ENCODE measurements at places on chromosomes 4 and X. TPM values are rescaled to one million over a fixed set of nuclear protein-coding genes. Genes with fewer than 3 reads are reported as not detected.

The MPC1L gene
- not detected for polyA plus RNA-seq

The CSAG3 gene
- not detected for polyA plus RNA-seq

The GATA1 gene
- polyA plus RNA-seq: not detected

The PPBP gene
- polyA plus RNA-seq: 0.54 TPM

The SH3D19 gene
- polyA plus RNA-seq: 2.6 TPM

DNA sequence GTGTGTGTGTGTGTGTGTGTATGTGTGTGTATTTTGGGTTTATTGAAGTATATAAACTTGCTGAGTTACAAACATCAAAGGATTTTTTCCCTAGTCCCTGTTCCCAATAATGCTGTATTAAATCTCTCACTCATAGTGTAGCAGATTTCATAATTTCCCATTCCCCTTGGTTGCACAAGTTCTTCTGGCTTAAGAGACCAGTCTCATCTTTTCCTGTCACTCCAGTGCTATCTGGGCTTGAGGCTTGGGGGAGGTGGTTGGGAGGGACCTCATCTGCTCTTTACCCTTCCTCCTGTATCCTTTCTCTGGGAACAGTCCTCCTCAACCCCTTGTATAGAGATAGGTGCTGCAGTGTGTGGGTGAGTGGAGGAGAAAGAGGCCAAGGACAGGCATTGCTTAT lies 285.4 kb upstream of the BOD1L1 start:
- DNase-seq: no peak

GRCh38 chrX:108090491-108091263 lies 665 bp downstream of the PSMD10 start:
- DNase-seq: no peak

DNA sequence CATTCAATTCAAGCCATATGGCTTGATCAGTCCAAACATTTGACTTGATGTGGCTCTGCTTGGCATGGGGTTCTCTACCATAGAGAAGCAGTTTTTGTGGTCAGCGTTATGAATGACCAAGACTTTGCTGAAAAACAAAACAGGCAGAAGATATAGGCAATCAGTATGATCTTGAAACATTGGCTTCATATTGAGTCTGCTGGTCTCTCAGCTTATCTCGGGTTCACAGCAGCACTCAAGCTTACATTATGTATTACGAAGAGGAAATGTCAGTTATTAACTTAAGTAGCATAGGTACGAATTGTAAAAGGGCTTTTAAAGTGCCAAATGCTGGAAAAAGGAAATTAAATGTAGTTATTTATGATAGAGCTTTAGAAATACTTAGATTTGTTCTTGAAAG lies 99.0 kb downstream of the AFF2 start:
- no peak for DNase-seq

DNA sequence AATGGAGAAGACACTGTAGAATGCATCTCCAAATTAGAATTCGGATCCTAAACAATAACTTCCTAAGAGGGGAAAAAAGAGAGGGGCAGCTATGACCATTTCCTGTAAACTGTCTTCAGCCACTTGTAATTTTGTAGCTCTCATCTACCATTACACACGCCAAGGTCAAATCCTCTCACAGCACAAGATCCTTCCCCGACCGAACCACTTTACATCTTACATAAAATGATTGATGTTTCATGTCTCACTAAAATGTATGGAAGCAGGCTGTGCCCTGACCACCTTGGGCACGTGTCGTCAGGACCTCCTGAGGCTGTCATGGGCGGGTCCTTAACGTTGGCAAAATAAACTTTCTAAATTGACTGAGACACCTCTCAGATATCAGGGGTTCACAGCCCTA lies 24.1 kb upstream of the PBDC1 start:
- DNase-seq: peak; percentile 33

DNA sequence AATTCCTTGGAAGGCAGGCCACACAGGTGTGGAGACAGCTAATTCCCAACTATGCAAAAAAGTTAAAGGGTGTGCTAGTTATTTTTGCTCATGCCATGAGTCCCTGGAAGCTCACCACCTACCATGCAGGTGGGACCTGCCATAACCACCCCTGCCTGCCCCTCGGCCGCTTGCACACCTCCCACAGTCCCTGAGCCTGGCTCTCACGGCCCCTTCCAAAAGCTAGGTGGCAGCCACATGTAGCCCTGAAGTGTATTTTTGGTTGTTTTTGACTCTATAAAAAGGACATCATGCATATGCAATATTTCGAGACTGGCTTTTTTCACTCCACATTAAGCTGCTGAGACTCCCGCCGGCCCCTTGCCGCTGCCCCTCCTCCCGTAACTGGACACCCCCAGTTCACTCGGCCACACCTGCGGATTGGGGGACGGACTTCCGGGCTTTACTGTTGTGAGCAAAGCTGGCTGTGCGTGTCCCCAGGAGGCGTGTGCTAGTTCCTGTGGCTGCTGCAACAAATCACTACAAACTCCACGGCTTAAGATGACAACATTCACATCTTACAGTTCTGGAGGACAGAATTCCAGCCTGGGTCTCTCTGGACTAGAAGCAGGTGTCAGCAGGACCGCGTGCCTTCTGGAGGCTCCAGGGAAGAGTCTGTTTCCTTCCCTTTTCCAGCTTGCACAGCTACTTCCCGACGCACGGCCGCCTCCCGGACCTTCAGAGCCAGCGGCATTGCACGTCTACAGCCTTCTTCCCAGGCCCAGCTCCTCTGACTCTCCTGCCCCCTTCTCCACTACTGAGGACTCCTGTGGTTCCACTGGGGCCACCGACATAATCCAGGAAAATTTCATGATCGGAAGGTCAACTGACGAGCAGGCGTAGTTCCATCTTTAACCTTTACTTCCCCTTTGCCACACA lies 24.8 kb downstream of the ZFYVE28 start:
- DNase-seq: no peak

DNA sequence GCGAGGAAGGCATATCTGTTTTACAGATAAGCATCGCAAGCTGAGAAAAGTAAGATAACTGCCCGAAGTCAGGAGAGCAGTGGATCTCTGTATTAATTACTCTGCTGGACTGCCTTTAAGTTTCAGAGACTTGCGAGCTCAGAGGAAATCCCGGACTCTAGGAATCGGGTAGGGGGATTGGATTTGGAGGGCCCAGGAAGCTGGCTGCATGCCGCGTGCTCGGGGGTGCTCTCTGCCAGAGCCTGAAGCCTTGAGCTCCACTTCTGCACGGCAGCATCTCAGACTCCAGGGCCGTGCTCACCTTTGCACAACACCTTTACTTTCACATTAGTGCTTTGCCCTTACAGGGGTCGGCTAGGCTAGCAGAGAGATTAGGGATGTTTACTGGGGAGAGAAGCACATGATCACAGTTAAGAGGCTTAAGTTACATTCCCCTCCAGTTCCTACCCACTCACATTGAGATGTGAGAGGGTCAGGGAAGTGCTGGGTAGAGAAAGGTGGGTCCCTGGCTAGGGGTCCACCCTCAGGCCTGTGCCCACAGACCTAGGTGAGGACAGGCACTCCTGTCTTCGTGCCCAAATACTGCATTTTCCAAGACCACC lies 57.0 kb downstream of the TRIML1 start:
- DNase-seq: no peak

- no peak for DNase-seq
These were observed 24.1 kb downstream of the CXCL8 start for GRCh38 chr4:73764513-73764912.

GRCh38 chrX:140815868-140816267 lies 106.3 kb downstream of the LINC00632 start:
- peak; percentile 6 for DNase-seq

DNA sequence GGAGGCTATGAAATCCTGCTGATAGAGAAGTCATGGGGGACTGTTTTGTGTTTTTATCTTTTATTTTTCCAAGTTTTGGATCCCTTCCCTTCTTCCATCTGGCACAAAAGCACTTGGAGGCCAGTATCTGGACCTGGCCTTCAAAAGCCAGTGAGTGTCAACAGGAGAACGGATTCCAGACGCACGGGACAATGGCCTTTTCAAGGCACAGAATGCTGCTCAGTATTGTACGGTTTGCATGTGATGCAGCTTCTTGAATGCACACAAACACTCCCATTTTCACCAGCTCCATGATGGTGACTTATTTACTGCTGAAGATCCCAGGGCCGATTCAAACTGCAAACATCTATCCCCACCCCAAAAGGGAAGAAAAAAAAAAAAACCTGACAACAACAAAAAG lies 145.4 kb downstream of the CPEB2 start:
- no peak for DNase-seq

DNA sequence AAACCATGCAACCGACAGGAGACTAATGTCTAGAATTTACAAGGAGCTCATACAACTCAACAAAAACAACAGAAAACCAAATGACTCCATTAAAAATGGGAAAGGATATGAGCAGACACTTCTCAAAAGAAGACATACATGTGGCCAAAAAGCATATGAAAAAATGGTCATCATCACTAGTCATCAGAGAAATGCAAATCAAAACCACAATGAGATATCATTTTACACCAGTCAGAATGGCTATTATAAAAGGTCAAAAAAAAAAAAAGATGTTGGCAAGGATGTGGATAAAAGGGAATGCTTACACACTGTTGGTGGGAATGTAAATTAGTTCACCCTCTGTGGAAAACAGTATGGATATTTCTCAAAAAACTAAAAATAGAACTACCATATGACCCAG lies 50.5 kb upstream of the CHRDL1 start:
- no peak for DNase-seq

DNA sequence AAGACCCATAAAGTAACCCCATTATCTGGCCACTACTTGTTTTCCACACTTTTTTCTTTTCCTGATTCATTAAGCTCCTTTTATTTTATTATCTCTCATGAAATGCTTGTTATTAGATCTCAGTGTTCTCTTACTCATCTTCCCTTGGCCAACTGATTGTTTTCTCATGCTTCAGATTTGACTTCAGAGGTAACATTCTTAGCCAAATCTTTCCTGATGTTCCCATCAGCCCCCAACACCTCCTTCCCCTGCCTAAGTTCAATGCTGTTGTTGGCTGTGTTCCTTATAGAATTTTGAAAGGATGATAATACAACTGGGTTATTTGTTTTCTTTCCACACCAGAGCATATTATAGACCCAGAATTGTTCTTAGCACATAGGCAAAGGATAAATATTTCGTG lies 75.6 kb downstream of the BMPR1B start:
- no peak for DNase-seq

- no peak for DNase-seq
These were observed 7.0 kb downstream of the HTRA3 start for GRCh38 chr4:8276358-8277240.

- DNase-seq: no peak
These were observed 121.8 kb upstream of the PJA1 start for GRCh38 chrX:69287095-69287494.

GRCh38 chrX:10011261-10011931 lies 44.2 kb downstream of the CLDN34 start:
- peak; percentile 13 for DNase-seq

DNA sequence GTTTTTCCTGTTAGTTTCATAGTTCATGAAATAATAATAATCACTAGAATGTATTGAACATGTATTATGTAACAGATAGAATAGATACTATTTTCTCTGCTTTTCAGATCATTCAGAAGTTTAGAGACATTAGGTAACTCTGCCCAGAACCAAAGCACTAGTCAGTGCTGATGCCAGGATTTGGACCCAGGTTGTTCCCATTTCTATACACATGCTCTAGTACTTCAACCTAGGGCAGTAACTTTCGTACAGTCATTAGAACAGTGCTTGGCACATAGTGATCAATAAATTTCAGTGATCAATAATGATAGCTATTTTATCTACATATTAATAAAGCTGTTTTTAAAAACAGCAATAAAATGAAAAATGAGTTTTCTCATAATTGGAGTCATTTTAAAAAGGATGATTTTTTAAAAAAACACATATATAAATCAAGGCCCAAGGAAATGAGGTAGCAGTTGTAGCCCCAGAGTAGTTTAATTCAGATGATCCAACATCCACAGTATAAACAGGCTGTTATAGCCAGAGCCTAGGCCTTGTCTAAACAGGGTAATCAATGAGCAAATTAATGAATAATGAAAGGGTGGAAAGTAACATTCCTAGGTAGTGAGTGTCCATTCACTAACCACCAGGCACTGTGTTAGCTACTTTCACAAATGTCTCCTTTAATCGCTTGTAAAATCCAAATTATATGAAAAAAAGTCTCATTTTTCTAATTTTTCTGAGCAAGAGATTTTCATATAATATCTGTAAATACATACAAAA lies 25.6 kb downstream of the TXK start:
- DNase-seq: no peak

DNA sequence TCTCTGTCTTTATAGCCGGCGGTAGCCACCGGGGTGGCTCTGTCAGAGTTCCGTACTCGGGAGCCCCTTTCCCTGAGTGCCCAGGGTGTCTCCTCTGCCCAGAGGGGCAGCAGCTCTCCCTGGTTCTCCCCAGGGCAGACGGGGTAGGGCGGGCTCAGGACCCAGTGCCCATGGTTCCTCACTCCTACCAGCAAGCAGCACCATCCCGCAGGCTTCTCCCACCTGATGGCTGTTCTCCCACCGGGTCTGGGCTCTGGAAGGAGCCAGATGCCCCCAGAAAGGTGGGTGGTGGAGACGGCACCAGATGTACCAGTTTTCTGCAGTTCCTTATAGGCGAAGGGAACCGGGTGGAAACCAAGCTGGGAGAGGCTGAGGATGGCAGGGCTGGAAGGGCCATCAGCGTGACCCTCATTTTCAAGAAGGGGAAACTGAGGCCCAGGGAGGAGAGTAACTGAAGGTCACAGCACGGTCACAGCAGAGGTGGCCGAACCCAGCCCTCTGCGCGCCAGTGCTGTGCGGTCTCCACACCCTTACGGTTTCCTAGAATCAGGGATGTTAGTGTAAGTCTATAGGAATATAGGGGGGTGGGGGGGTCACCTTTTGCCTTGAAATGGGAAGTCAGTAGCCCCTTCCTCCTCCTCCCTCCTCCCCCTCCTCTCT lies 198.7 kb downstream of the AFAP1 start:
- DNase-seq: no peak

GRCh38 chr4:137032222-137032621 lies 500.1 kb downstream of the PCDH18 start:
- peak; percentile 98 for DNase-seq

DNA sequence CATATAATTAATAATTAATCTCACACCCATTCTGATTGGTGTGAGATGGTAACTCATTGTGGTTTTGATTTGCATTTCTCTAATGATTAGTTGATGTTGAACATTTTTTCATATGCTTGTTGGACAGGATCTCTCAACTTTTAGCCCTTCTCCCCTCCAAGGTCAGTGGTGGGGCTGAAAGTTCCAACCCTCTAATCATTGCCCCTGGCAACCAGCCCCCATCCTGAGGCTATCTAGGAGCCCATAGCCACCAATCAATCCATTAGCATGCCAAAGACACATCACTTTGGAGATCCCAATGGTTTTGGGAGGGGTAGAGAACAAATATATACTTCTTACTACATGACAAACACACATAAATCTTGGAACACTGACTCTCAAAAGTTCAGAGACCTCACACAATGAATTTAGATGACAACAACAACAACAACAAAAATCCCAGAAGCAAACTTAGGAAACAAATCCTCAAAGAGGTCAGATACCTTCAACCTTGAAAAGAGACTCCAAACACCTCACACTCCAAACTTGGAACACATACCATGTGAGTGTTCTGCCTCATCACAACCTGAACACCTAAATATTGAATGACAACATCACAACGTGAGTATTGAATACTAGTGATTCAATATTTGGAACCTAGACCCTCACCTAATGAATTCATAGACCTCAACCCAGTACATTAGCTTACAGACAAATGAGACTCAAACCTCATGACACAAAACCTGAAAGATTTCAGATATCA lies 19.0 kb upstream of the PAGE4 start:
- DNase-seq: no peak

- no peak for DNase-seq
These were observed 4.2 kb downstream of the NKX1-1 start for GRCh38 chr4:1402021-1402515.

GRCh38 chr4:53484911-53485657 lies 106.2 kb downstream of the LNX1 start:
- DNase-seq: peak; percentile 82

Measured in brain (organoid and tissue), 16 donors.